Activated CD4-positive, alpha-beta T cell treated with anti-CD3 and anti-CD28 coated beads for 4 hours (primary cell): ENCODE measurements at places on chromosomes 4 and X.

DNA sequence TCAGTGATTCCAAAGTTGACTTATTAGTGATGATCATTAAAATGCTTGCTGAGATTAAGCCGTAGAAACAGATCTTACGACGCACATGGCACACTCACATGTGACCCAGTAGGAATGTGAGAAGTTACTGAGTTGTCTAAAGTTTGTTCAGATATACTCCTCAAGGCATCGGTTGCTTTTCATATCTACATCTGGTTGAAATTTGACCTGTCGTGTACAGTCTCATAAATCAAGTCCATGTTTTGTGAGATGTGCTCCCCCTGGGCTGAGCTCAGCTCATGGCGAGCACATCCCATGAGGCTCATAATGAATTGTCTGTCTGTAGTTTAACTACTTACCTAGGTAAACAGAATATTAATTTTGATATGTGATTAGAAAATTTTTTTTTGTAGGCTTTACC, 67.0 kb downstream of the TNIP2 start:
- no peak for DNase-seq

GRCh38 chrX:9335251-9335650, 129.6 kb upstream of the TBL1X start:
- DNase-seq, result no peak

- no peak for DNase-seq
Observed at GRCh38 chrX:150753357-150753756, 60.2 kb downstream of the MTMR1 start.

- DNase-seq, result no peak
Observed at GRCh38 chr4:183637461-183637860, 21.5 kb downstream of the RWDD4 start.

GRCh38 chr4:22090661-22091351, 142.2 kb upstream of the KCNIP4 start:
- no peak for DNase-seq

GRCh38 chr4:169902658-169903345, 123.4 kb downstream of the MFAP3L start:
- no peak for DNase-seq

- no peak for DNase-seq
Observed at GRCh38 chr4:164293203-164293602, 460.7 kb upstream of the SMIM31 start.

GRCh38 chr4:1784395-1784788, 8.7 kb upstream of the FGFR3 start:
- no peak for DNase-seq

DNA sequence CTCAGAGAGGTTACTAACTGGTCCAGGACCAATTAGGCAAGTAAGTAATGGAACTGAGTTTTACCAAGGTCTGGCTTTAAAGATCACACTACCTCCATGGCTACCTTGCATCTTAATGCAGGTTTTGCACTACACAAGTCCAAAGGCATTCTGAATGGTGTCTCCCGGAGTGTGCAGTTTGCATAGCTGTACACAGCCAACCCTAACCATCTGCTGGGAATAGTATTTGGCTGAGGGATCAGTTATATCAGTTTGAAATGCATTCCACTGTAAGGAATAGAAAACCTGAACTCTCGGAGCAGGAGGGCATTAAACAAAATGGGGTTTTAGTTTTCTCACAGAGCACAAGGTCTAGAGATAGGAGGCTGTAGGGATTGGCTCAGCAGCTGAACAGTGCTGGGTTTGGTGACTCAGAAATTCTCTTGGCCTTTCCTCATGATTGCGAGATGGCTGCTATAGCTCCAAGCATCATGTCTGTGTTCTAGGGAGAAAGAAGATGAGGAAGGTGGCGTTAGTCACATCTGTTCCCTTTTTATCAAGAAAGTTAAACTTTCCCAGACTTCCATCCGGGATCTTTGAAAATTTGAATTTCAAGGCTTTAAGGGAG, 177.1 kb downstream of the NHS start:
- DNase-seq, result no peak

DNA sequence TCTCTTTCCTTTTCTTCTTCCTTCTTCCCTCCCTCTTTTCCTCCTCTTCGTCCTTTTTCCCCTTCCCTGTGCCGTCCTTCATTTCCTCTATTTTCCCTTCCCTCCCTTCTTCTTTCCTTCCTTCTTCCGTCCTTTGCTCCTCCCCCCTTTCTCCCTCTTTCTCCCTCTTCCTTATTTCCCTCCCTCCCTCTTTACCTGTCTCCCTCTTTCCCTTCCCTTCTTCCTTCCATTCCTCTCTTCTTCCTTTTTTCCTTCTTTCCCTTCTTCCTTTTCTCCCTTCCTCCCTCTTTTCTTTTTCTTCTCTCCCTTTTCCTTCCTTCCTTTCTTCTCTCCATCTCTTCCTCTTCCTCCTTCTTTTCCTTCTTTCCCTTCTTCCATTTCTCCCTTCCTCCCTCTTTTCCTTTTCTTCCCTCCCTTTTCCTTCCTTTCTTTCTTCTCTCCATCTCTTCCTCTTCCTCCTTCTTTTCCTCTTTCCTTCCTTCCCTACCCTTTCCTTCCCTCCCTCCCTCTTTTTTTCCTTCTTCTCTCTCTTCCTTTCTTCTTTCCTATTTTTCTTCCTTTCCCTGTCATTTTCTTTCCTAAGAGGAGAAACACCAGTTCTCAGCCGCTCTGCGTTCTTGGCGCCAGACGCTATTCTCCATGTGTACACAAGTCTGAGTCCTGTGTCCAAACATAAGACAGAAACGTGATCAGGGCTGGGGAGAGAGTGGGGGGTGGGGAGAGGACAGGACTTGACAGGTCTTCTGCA, 597.1 kb downstream of the MID1IP1 start:
- no peak for DNase-seq

DNA sequence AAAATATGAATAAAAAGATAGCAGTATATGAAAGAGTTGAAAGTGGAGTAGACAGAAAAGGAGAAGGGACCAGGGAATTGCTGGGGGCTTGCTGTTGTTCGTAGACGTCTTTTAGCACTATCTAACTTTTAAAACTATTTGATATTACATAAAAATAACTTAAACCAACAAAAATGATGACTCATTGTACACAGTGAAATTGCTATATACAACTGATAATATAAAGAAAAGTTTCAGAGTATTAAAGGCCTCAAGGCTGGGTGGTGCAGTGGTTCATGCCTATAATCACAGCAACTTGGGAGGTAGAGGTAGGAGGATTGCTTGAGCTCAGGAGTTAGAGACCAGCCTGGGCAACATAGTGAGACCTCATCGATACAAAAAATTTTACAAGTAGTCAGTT, 5.2 kb downstream of the TRPC3 start:
- no peak for DNase-seq

GRCh38 chr4:609400-610050, 15.8 kb upstream of the PDE6B start:
- DNase-seq, result no peak

- DNase-seq, result no peak
Observed at GRCh38 chr4:39004758-39005157, 27.5 kb downstream of the TMEM156 start.

DNA sequence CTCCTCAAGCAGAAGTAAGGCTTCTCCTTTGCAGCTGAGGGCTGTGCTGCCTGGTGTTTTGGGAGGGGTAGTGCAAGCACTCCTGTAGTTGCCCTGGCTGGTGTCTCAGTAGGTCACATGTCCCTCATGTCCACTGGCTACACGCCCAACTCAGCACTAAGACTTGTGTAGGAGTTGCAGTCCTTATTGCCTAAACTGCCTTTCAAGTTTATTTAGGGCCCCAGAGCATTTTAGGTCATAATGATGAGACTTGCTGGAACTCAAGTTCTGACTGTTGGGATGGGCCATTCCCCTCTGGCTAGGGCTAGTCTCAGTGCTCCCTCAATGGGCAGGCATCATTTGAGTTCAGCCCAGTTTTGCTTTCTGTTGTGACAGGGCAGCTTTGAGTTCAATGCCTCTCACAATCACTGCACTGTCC, 44.1 kb downstream of the PPM1K start:
- DNase-seq, result no peak

GRCh38 chrX:3669841-3670475, 43.5 kb downstream of the PRKX start:
- no peak for DNase-seq

DNA sequence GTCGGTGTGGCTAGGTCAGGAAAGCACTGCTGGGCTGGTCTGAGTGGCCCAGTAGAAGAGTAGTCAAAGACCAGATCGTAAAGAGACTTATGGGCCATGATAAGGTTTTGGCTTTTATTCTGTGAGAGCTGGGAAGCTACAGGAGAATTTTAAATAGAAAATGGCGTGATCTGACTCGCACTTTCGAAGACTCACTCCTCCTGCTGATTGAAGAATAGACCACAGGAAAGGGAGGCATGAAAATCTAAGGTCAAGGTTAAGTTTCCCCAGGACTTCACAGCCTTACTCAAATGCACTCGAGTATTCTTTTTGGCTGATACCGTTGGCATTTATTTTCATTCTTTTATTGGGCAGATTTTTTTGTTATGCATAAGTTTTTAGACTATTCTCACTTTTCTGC, 231.4 kb upstream of the ANKRD50 start:
- DNase-seq, result no peak

GRCh38 chr4:110004556-110004955, 91.9 kb downstream of the EGF start:
- no peak for DNase-seq

DNA sequence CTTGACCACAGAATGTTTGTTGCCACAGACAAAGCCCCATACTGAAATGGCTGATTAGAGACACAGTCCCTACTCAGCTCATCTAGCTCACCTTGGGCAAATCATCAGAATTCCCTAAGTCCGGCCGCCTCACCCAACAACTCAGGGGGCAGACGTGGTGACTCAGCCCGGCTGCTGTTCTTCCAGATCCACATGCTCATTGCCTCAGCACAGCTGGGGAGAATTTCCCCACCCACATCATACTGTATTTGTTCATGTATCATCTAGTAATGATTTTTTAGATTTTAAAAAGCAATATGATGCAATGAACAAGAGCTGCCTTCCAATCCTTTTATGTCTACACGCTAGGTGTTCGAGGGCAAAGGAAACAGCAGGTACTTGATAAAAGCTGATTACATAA, 333.8 kb upstream of the TENM3 start:
- no peak for DNase-seq

DNA sequence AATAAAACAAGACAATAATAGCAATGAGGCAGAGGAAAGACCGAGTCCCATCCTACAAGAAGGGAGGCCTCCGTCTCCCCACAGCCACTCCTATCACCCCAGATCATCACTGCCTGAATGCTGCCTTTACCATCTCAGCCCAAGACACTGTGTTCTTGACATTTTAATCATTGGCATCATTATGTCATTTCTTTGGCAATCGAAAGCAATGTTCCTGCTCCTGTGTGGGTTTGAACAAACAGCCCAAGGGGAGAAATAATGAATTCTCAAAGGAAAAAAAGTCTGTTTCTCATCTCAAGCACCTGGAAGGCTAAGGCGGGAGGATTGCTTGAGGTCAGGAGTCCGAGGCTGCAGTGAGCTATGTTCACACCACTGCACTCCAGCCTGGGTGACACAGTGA, 73.0 kb upstream of the ACSL1 start:
- no peak for DNase-seq

DNA sequence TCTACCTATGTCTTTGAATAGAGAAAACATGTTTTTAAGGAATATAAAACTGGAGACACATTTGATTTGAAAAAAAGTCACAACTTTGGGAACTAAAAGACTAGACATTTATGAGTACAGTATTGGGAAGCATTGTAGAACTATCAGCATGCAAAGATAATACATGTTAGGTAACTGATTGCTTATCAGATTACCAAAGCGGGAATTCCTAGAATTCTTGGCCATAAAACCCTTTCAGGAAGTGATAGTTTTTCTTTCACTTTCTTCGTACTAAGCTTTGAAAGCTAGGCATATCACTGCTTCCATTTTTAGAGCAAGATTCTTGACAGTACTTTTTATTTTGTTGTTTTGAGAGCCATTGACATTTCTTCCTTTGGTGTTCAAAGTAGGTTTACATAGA, 646.6 kb upstream of the PITX2 start:
- no peak for DNase-seq

DNA sequence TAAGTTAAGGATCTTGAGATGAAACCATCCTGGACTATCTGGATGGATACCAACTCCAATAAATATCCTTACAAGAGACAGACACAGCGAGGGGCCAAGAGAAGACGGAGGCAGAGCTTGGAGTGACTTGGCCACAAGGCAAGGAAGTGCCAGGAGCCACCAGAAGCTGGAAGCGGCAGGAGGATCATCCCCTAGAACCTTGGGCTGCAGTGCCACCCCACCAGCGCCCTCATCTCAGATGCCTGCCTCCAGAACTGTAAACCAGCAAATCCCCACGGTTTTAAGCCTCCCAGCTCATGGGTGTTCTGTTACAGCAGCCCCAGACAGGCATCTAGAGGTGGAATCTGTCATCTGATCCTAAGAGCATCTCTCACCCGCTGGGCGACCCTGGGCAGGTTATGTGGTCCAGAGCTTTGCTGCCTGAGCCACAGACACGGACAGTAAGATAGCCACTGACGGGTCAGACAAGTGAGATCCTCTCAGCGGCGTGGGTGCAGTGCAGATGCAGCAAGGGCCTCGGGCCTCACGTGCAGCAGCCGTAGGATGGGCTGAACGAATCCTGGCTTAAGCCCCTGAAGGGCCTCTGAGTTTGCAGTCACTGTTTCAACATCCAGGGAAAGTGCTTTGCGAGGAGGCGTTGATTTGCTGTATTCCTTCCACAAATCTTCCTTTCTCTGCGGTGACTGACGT, 25.1 kb upstream of the MXD4 start:
- DNase-seq, result no peak

DNA sequence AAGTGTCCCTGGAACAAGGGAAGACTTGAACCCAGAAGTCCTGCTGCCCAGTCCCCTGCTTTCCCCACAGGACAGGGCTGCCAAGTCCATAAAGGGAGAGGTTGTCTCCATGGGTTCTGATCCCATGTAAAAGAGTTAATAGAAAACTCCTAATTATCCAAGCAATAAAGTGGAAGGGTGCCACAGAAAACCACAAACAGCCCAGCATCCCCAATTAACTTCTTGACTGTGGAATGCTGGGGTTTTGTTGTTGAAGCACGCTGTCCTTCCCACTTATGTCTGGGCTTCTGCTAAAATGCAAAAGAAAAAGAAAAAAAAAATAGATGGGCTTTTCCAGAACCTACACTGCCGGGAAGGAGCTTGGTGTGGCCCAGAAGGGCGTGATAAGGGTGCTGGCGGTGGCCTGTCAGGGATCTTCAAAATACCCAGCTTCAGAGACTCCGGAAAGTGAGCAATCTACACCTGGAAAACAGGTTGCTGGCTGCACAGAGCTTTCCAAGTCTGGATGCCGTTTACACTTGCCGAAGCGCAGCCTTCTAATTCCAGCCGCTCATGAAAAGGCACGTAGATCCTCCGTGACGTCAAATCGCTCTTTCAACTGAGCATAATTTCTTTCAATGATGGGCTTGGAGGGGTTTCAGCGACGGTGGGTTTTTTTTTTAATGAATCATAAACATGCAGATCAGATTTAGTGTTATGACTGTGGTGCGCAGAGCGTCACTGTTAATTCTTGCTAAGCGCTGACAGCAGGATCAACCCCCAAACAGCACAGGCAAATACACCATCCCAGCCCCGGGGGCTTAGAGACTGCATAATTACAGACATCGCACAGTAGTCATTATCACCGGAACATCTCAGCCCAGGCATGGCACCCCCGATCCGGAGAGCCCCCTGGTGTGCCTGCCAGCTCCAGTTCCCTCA, 197.6 kb downstream of the BCOR start:
- no peak for DNase-seq

GRCh38 chr4:6549445-6549844, 25.5 kb upstream of the MAN2B2 start:
- no peak for DNase-seq

GRCh38 chrX:23246001-23246400, 88.6 kb upstream of the PTCHD1 start:
- no peak for DNase-seq
